COLO829 (cell line): ENCODE measurements at places on chromosomes 1 and 21.

- DNase-seq: peak; percentile 78
Measured at GRCh38 chr1:170881268-170882265, 53.8 kb upstream of the MROH9 start.

- no peak for DNase-seq
Measured at GRCh38 chr1:87880764-87881163, 552.1 kb downstream of the LMO4 start.

DNA sequence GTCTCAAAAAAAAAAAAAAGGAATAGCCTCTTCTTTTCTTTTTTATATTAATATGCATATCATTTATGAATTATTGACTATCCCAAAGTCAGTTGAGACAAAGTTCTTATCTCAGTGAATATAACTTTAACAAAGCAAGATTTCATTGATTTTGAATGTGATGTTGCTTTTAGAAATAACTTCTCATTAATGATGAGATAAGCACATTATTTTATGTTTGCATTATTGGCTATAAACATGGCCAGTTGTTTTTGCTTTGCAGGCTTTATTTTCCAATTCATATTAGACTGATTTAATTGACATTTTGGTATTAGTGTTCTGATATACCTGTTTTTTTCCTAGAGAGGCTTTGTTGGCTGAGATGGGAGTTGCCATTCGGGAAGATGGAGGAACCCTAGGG lies 81.3 kb downstream of the KIF1B start:
- no peak for DNase-seq

- no peak for DNase-seq
Measured at GRCh38 chr1:100456880-100457279, 81.1 kb upstream of the GPR88 start.

GRCh38 chr1:228256626-228257375 lies 49.0 kb downstream of the OBSCN start:
- no peak for DNase-seq

DNA sequence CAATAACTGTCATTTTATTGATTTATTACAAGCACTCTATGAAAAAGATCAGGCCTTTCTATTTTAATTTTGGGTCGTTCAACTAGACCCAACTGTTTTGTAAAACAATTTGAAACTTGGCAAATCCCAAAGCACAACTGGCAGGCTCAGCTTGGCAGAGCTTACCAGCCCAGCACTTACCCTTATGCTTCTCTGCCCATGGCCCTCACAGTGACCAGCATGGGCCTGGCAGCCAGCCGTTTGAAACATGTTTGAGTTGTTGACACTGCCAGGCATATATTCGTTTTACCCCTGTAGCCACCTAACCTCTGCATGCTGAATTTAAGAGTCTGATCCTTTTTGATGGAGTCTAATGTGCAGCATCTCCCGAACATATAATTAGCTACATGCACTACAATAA lies 796.7 kb upstream of the ADGRL2 start:
- DNase-seq: no peak

DNA sequence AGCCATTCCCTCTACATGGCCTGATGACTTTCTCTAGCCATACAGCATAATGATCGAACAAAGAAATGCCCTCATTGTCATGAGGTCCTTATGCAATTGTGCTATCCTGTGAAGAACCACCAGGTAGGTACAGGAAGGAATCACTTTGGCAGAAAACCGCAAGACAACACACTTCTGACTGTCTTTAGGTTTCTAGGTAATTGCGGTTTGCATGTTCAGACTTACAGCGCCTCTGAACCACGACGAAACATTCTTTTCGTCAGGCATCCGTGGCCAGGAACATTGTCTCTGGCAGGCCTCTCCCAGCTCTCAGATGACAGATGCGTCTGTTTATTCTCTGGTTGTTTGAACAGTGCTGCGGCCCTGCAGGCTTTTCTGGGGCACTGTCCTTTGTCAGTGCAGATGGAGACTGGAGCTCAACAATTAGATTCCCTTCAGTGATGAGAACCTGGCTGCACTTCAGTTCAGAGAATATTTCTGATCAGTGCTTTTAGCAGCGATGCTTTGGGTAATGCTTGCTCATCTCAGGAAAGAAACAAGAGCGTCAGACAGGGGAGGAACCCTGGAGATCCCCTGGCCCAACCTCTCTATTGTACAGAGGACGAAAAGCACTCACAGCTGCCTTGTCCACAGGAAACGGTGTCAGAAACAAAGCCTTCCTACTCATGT lies 63.4 kb downstream of the B3GALT5 start:
- no peak for DNase-seq

DNA sequence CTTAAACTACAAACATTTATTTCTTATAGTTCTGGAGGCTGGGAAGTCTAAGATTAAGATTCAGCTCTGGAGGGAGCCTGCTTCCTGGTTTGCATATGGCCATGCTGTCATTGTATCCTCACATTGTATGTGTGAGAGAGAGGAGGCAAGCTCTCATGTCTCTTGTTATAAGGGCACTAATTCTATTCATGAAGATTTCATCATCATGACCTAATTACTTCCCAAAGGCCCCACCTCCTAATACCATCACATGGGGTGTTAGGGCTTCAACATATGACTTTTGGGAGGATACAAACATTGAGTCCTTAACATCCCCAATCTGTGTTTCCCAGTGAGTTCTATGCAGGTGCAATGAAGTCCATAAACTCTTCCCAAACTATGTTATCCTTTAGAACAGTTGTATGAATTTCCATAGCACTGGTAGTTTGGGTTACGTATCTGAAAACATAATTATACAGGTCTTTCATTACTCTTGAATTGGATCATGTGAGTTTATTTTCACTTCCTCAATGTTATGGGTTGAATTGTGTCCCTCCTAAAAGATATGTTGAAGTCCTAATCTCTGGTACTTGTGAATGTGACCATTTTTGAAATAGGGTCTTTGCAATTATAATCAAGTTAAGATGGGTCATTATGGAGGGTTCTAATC lies 124.2 kb downstream of the RUNX1 start:
- no peak for DNase-seq

DNA sequence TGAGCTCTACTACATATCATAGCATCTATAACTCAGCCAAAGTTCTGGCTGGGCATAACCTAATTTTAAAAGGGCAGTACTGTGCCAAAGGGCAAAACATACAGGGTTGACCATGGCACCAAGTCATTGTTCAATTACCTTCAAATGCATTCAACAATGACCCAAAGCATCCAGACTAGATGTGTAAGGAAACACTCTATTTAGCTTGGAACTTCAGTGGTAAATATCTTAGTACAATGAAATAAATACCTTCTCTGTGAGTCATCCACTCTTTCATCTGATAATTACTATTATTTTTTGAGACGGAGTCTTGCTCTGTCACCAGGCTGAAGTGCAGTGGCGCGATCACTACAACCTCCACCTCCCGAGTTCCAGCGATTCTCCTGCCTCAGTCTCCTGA lies 70.0 kb downstream of the NVL start:
- DNase-seq: no peak

DNA sequence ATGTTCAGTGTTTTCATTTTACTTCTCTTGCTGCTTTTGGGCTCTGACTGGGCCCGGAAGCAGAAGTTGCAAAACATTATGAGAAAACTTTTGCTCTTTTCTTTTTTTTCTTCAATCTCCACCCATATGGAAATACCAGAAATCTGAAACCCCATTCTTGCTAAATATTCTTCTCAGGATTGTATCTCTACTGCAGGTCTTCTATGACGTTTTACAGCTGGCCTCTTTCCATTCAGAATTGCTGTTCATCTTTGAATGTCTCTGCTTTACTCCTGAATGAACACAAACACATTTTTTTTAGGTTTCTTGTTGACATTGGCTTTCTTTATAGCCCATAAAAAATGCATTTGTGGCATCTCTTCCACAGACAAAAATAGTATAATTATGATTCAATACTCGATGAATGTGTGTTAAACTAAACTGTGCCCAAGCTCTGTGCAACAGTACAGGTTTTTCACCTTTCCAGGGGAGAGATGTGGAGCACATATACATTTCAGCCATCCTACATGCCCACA lies 18.8 kb downstream of the PTPRC start:
- no peak for DNase-seq

- no peak for DNase-seq
Measured at GRCh38 chr1:192126030-192126619, 32.1 kb upstream of the RGS18 start.

- no peak for DNase-seq
Measured at GRCh38 chr1:169604781-169605560, 18.7 kb upstream of the F5 start.

- DNase-seq: no peak
Measured at GRCh38 chr1:19469004-19469403, 16.3 kb downstream of the CAPZB start.

DNA sequence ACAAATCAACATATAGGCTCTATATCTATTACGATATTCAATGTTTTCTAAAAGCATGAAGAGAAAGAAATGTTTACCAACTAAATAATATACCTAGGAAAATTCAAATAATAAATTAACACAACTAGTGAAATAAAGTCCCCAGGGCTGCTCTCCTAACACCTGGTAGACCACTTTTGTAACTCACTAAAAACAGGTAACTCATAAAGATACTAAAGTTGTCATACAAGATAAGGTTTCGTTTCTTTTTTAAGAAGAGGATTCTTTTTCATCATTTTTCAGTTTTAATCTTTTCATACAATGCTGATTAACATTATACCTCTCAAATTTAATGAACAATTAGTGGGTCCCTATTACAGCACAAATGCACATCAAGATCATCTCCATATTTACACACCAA lies 99.0 kb downstream of the ZZZ3 start:
- no peak for DNase-seq

DNA sequence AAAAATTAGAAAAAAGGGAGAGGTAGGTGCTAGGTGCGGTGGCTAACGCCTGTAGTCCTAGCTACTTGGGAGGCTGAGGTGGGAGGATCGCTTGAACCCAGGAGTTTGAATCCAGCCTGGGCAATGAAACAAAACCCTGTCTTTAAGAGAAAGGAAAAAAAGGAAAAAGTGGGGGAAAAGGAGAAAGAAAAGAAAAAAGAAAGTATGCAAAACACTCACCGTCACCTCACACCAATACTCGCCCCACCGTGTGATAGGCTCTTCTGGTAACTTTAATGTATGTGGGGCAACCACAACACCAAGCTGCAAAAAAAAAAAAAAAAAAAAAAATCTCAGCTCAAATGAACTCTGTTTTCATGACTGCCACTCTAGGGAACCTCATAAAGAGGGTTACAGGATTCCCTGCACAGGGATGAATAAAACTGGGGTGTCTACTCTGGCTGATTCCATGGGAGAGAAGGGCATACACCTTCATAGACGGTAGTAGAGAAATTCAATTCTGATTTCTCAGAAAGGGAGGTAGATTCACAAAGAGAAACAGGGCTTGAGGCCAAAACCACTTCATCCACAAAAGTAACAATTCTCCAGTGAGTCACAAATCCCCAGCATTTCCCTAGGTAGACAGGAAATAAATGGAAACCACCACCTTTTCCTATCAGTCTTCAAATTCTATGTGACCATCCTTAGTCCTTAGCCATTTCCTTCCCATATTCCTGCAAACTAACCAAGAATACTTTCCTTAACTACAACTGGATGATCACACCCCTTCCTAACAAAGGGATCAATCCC lies 2.5 kb downstream of the MRPL9 start:
- no peak for DNase-seq

DNA sequence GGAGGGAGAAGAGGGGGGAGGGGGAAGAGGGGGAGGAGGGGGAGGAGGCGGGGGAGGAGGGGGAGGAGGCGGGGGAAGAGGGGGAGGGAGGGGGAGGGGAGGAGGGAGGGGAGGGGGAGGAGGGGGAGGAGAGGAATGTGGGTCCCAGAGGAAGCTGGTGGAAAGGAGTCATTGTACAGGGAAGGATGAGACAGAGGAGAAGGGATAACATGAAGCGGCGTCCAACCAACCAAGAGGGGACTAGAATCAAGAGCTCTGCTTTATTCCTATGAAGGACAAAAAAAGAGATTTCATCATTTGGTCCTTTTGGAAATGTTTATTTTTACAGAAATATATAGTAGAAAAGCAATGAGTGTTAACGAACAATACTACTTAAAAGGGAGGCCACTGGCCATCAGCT lies 24.5 kb downstream of the COA6 start:
- DNase-seq: no peak

GRCh38 chr1:153220606-153221303 lies 3.4 kb downstream of the PRR9 start:
- DNase-seq: peak; percentile 66

- no peak for DNase-seq
Measured at GRCh38 chr1:161091796-161092507, 2.6 kb upstream of the NECTIN4 start.

- DNase-seq: no peak
Measured at GRCh38 chr1:167955915-167956314, 19.0 kb upstream of the MPC2 start.

DNA sequence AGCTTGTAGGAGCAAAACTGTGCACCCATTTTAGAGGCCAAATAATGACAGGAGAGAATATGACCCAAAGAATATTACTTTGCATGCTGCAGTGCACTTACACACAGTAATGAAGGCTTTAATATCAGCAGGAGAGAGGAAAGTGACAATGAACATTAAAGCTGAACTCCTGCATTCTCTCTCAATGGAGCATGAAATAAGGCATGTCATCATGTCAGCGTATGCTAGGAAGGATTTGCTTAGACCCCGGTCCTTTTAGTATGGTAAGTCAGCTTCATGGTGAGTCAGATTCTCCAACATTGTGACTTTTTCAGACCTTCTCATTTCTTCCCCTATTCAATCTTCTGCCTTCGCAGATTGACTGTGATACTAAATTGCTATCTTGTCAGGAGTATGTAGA lies 210.7 kb upstream of the TMPRSS15 start:
- DNase-seq: no peak

GRCh38 chr1:232381394-232382100 lies 248.4 kb downstream of the SIPA1L2 start:
- no peak for DNase-seq

- no peak for DNase-seq
Measured at GRCh38 chr1:28329395-28330153, 734 bp downstream of the MED18 start.

GRCh38 chr1:243598433-243598832 lies 251.6 kb downstream of the AKT3 start:
- no peak for DNase-seq

DNA sequence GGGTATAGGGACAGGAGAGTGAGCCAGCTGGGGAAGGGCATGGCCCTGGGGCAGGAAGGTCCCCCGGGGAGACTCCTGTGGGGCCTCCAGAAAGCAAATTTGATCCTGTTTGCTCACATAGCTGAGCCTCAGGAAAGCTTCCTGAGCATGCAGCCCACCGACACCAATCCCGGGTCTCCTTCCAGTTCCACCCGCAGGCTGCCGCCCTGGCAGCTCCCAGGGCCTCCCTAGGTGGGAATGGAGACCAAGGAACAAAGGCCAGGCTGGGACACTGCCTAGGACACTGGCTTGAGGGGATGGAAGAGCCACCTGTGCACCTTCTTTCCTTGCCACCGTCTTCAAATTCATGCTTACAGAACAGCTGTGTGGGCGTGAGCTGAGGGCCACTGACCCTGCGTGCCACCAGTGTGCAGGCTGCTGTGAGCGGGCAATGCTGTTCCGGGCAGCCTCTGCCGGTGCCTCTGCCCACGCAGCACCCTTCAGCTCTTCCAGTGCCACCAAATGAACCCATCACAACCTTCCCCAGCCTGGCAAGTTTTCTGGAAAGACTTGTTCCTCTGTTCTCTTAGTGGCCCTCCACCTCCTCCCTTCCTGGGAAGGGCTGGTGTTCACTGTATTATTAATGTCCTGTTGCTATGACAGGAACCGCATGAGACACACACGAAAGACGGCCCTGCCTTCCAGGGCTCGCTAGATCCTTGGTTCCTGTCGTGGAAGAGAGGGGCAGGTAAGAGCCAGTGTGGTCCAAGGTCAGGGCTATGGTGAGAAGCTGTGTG lies 53.6 kb downstream of the ACBD3 start:
- no peak for DNase-seq

- no peak for DNase-seq
Measured at GRCh38 chr1:59738152-59738551, 76.6 kb upstream of the HOOK1 start.
